ENCODE measurements at places on chromosomes 11 and 22.

GRCh38 chr11:71238941-71239340, 13.4 kb downstream of the SHANK2 start:
- DNase-seq, result no peak

GRCh38 chr11:114169321-114169749, 109.8 kb downstream of the ZBTB16 start:
- no peak for DNase-seq

- DNase-seq, result no peak
Observed at GRCh38 chr11:60241786-60242185, 1.2 kb downstream of the MS4A4E start.

DNA sequence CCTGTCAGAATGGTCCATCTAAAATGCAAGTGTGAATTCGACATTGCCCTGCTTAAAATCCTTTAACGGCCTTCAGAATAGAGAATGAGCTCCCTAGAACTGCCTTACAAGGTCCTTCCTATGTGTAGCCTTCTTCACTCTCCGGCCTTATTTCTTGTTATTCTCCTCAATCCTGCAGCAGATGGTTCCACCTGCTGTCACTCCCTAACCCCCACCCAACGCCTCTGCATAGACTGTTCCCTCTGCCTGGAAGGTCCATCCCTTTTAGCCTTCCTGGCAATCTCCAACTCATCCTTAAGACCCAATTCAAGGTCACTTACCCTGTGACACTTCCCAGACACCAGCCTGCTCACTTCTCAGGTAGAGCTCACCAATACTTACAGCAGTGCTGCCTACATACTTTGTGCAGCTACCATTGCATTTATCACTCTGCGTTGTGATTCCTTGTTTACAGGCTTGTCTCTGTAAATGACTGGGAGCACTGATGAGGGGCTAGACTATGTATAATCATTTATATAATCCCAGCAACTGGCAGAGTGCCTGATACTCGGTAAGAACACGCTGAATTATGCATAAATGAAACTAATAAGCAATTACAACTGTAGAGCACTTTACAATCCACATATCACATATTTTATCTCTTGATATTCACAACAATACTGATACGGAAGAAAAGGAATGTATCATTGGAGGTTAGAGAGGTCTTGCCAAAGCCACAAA, 58.9 kb downstream of the CLPB start:
- no peak for DNase-seq

DNA sequence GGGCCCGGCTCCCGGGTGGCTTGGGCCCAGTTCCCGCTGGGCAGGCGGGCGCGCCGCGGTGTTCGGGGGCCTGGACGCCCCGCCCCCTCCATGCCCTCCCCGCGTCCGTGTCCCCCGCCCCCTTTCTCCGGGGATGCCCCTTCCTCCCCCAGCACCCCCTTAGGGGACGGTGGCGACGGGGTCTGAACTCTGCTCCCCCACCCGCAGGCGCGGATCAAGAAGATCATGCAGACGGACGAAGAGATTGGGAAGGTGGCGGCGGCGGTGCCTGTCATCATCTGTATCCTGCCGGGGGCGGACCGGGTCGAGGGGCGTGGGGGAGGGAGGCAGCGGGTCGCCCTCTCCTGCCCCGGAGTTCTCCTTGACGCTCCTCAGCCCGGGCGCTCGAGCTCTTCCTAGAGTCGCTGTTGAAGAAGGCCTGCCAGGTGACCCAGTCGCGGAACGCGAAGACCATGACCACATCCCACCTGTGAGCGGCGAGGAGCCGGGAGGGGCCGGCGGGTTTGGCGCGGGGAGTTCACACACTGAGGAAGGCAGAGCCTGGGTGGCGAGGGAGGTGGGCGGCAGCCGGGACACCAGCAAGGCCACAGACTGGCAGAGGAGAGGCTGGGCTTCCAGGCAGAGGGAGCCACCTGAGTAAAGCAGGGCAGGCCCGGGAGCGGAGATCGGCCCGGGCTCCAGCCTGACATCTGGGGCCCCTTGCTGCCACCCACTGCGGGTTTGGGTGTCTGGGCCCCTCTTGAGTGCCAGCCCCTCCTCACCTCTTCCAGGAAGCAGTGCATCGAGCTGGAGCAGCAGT, 546 bp downstream of the DRAP1 start:
- DNase-seq, result no peak

- DNase-seq, result no peak
Observed at GRCh38 chr11:116114198-116114651, 610.0 kb upstream of the CADM1 start.

GRCh38 chr22:23677701-23677995, 13.2 kb upstream of the RGL4 start:
- DNase-seq, result no peak

DNA sequence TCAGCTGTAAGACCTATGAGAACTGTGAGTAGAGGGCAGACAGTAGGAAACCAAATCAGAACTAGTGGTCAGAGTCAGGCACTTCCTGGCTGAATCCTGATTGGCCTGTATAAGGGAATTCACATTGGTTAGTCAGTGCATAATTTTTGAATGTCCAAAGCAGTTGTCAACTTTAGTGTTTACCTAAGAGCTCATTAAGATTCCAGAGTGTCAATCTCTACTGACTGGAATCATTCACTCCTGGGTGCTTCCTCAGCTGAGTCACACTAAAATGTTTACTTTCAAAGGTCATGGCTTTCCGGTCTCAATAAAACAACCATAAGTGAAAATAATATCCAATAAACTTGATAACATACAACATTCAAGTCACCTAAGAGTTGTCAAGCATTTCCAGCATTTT, 306.1 kb downstream of the C11orf87 start:
- DNase-seq, result peak; percentile 51

GRCh38 chr11:35927682-35928081, 16.2 kb upstream of the LDLRAD3 start:
- peak; percentile 91 for DNase-seq

GRCh38 chr11:133951327-133952198, 5.2 kb downstream of the IGSF9B start:
- peak; percentile 49 for DNase-seq

DNA sequence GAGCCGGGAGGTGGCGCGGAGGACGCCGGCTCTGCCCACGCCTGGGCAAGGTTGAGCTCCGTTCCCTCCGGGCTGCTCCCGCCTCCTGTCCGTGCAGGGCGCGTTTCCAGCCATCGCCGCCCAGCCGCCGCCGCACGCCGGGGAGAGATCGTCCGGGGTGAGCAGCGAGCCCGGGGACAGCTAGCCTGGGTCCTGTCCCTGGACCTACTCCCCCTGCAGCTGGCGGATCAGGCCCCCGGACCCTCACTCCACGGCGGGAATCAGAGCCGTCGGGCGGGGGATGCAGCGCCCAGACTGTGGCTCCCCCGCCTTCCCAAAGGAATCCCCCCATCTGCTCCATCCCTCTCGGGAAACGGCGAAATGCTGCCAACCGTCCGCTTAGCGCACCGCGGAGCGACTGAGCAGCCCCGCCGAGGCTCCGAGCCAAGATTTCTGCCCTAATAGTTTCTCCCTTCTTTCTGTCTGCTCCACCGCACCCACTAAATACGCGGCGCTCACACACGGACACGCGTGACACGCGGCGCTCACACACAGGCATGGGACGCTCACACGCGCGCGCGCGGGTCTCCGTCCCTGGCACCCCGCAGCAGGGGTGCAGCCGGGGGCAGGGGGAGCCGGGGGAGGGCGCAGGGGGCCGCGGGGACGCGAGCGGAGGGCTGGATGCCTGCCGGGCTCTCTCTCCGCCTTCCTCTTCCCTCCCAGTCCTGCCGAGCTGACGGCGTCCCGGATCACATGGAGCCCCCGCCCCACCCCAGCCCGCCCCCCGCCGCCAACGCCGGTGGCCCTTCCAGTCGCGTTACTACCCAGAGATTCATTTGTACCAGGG, at the start of gene KCNJ5:
Gene KCNJ5, plus strand, starts transcription at position 814 of the 826 bp plus-strand sequence. CDS start 19,918 bp downstream, outside the sequence.
- DNase-seq, result peak; percentile 34

DNA sequence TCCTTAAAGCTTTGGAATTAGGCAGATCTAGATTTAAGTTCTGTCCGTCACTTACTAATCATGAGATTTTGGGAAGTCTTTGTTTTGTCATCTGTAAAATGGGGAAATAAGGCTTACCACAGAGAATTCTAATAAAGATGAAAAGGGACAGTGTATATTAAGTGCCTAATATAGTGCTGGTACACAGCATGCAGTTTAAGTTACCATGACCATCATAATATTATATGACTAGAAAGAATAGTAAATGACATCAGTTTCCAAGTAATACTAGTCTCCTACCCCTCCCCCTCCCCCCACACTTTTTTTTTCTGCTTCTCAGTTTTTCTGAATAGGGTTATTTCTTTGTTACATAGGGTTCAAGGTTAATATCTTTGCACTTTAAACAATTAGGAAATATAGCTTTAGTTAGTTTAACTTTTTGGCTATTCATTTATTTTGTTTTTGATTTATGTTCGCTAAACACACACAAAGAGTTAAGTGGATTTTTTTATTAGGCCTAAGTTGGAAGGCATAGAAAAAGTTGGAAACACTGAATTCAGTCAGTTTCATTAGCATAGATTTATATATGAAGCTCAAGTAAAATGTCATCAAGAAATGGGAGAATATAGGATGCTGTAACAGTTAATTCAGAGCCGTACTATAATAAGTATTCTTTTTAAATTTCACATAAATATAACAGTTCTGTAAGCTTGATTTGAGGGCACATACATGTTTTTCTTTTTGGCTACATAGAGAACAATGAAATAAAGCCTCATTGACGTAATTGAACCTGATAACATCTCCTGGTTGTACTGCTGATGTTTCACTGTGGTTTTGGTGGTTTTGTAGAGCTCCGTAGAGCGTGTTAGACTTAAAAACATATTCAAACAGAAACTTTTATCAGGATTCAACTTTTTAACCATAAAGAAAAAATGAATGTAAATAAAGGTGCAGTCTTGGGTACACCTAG, 121.2 kb downstream of the PDE3B start:
- no peak for DNase-seq

DNA sequence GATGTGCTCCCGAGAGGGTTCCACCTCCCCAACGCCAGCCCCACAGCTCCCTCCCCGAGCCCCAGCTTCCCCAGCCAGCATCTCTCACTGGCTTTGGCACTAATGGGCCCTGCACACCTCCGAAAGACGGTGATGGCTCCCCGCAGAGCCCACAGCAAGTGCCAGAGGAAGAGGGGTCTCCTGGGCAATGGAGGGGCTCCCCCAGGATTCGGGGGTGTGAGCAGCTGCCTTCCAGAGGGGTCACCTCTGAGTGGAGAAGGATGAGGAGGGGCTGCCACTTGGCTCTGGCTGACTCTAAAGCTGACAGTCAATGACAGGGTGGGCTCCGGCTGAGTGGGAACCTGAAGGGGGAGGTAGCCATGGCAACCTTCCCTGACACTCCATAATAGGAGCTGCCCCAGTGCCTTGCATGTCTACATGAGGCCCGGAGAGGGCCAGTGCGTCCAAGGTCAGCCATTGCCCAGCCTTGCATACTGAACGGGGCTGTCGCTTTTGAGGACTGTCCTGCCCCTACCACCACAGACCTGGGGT, 98.6 kb upstream of the SYT13 start:
- DNase-seq, result no peak

DNA sequence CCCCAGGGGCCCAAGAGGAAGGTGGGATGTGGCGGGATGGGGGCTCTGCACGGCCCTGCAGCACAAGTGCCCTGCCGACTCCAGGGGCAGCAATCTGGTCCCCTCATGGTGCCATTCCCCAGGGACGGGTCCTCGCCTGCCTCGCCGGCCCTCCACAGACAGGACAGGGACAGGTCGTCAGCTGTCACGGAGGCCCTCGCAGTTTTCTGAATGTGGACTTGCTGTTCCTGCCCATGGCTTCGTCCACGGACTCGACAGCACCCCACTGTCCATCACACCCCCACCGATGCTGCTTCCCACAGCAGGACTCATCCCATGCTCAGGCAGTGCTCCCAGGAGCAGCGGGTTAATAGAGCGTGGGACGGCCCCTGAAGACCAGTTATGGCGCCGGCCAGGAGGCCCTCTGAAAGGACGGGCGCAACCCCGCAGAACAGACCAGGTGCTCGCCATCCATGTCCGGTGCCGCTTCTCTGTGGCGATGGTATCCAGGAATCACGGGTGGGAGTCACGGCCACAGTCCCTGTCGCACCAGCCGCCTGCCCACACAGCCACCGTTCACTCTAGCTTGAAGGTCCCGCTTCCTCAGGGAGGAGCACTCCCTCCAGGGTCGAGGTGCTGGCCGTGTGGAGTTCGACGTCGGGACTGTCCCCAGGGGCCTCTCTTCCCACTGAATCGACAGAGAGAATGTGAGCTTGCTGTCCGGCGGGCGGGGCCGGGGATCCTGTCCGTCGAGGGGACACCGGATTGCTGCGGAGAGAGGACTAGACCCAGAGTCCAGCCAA, 18.5 kb upstream of the MUC2 start:
- no peak for DNase-seq

DNA sequence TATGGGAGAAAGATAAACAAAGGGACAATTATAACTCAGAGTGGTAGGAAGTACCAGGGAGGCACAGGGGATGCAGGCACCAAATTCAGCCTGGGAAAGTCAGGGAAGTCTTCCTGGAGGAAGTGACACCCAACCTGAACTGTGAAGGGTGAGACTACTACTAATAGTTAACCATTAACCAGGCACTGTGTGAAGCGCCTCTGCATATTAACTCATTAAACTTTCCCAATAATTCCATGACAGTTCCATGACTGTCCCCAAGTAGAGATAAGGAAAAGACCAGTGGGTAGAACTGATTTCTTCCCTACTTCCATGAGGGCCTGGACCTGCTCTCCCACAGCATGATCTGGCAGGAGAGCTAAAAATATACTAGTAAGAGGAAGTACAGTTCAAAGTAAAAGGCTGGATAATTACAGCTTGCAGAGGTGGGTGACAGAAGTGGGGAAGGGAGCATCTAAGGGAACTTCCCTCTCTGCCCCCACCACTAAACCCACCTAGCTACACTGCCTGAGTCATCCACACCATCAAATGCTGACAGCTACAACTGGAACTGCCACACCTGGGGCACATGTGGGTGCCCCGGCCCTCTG, 4.7 kb upstream of the AP1B1 start:
- no peak for DNase-seq

DNA sequence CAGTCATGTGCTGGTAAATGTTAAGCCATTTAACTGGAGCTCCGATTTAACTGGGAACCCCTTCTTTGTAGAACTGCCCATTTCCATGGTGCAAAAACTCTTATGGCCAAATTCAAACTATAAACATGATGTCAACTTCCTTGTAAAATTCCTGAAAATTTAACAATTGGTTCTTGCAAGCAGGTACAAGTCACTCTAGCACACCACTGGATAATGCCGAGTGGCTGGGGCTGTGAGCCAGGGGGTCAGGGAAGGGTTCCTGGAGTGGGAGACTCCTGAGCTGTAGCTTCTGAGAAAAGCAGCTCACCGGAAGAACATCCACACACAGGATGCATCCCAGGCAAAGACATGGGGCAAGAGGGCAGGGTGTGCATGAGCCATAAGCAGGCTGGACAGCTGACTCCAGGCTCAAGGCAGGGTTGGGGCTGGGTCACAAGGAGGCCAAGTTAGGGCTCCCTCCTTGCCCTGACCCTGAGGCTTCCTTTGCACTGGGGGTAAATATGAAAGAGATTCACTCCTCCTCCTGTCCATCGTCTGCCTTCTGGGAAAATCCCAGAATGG, 18.2 kb downstream of the P2RY2 start:
- no peak for DNase-seq

GRCh38 chr11:2346014-2346413, 31.1 kb upstream of the CD81 start:
- DNase-seq, result no peak

All from RWPE1 (cell line).